ENCODE measurements at places on chromosomes 7 and 10. TPM values are rescaled to one million over a fixed set of nuclear protein-coding genes. Genes with fewer than 3 reads are reported as not detected.

OR2A1 gene
- not detected for total RNA-seq

ARHGEF35 gene
- not detected for total RNA-seq

RAB11FIP2 gene
- 21.4 TPM for total RNA-seq

NODAL gene
- total RNA-seq: not detected

ASIC3 gene
- not detected for total RNA-seq

OR2A5 gene
- total RNA-seq: not detected

RNF32 gene
- total RNA-seq: 0.18 TPM

MEOX2 gene
- not detected for total RNA-seq

ELAPOR2 gene
- not detected for total RNA-seq

TMEM196 gene
- total RNA-seq: not detected

TCERG1L gene
- total RNA-seq: not detected

SORBS1 gene
- total RNA-seq: 1.1 TPM

GAD2 gene
- not detected for total RNA-seq

GPR15LG gene
- not detected for total RNA-seq

SAMD9 gene
- total RNA-seq: 11.1 TPM

NPC1L1 gene
- total RNA-seq: not detected

CELF2 gene
- total RNA-seq: not detected

PLAC9 gene
- total RNA-seq: not detected

PLA2G12B gene
- not detected for total RNA-seq

ADAM12 gene
- total RNA-seq: 3.3 TPM

STEAP4 gene
- not detected for total RNA-seq

PSD gene
- total RNA-seq: 0.08 TPM

EVX1 gene
- not detected for total RNA-seq

VPS50 gene
- total RNA-seq: 20.8 TPM

GIMAP1 gene
- not detected for total RNA-seq

ELMO1 gene
- not detected for total RNA-seq

EDRF1 gene
- 32.8 TPM for total RNA-seq

ZNF365 gene
- total RNA-seq: 3.0 TPM

ZP3 gene
- total RNA-seq: 3.7 TPM

SORCS3 gene
- total RNA-seq: not detected

ELN gene
- total RNA-seq: not detected

RASA4B gene
- 4.0 TPM for total RNA-seq

DIP2C gene
- 17.5 TPM for total RNA-seq

NEBL gene
- total RNA-seq: 0.66 TPM

PFKP gene
- 515 TPM for total RNA-seq

SFXN4 gene
- total RNA-seq: 46.2 TPM

SYT15B gene
- total RNA-seq: 9.3 TPM
